ENCODE measurements at places on chromosomes 13 and 19.

DNA sequence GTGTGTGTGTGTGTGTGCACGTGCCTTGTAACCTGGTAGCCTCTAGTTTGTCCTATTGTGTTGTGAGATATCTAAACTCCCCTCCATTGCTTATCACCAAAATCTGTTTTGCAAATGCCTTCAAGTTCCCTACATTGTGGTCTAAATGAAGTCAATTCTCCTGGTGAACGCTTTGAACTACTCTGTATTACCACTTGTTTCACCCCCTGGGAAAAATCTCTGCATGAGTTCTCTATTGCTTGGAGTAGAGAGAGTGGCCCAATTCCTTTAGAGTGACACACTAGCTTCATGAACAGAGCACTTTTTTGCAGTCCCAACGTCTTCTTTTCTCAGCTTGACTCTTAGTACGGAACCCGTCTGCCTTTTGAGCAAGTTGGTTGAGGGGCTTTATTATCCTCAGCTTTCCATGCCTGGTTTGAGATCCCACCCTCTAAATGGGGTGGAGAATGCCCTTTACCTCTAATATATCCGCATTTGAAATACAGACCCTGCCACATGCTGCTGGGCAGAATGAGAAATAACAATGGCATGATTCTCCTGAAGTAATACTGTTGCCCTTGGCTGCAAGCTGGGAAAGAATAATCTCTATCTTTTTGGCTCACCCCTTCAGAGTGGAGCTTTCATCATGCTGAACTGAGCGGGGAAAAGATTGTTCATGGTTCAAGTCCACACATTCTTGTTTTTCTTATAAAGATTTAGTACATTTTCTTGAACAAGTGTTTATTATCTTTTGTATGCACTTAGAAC lies 2545.3 kb downstream of the PCDH9 start:
- no peak for DNase-seq

- DNase-seq = no peak
Observed at GRCh38 chr13:22801402-22802003, 379.3 kb upstream of the SGCG start.

DNA sequence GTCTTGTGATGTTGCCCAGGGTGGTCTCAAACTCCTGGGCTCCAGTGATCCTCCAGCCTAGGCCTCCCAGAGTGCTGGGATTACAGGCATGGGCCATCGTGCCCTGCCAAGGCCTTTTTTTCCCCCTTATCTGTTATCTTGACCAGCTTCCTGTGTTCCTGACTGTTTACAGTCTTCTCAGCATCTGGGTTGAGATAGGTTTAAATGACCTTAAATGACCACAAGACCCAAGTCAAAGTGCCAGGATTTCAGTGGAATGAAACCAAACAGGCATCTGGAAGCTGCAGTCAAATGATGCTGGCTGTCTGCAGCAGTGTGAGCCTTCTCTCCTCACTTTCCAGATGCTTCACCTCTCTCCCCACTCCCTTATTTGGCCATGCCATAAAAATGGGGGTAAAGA lies 114.2 kb upstream of the CLDN10 start:
- no peak for DNase-seq

DNA sequence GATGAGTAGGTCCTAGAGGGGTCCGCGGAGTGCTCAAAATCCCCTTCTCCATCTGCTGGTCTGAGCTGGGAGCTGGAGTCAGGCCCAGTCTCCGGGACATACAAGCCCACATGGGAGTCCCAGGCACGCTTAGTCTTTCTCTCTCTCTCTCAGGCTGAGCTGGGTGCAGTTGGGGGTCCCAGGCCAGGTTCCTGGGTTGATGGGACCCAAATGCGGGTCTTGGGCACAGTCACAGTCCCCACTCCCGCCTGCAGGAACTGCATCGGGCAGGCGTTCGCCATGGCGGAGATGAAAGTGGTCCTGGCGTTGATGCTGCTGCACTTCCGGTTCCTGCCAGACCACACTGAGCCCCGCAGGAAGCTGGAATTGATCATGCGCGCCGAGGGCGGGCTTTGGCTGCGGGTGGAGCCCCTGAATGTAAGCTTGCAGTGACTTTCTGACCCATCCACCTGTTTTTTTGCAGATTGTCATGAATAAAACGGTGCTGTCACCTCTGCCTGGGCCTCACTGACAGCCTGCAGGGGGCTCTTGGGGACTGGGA lies 23.8 kb downstream of the CYP4F12 start:
- DNase-seq = no peak

DNA sequence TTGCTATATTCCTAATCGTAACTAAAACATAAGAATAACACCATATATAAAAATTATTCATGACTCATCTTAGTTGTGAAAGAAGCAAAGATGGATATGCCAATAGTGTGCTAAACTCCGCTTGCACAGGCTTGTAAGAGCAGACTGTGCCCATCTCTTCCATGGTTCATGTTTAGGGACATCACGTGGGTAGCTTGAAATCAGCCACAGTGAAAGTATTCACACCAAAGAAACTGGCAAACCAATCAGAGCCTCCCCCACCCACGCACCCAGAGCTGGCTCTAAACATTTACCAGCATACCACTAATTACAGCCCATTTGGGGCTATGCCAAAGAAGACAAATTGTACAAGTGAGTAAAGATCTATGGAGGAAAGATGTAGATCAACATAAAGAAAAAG lies 147.5 kb downstream of the DIAPH3 start:
- DNase-seq = no peak

GRCh38 chr19:27828829-27829228 lies 1384.1 kb downstream of the UQCRFS1 start:
- no peak for DNase-seq

- DNase-seq = no peak
Observed at GRCh38 chr19:41159881-41160280, 33.1 kb upstream of the CYP2S1 start.

Data from central memory CD8-positive, alpha-beta T cell (primary cell).